ENCODE measurements at places on chromosomes 12 and 14. TPM values are rescaled to one million over a fixed set of nuclear protein-coding genes. Genes with fewer than 3 reads are reported as not detected.

Gene CELA1
- total RNA-seq: not detected

Gene CPSF6
- total RNA-seq: 54.3 TPM

Gene CPM
- 26.2 TPM for total RNA-seq

Gene FAM222A
- 3.1 TPM for total RNA-seq

Gene FAM90A1
- not detected for total RNA-seq

Gene CD69
- 4.6 TPM for total RNA-seq

Gene TC2N
- 30.9 TPM for total RNA-seq

Gene HOXC12
- not detected for total RNA-seq

Gene RPL10L
- total RNA-seq: not detected

Gene CCND2
- total RNA-seq: 268 TPM

Gene IRAK3
- 13.4 TPM for total RNA-seq

Gene RNASE3
- total RNA-seq: not detected

Gene GLIPR1L2
- 2.8 TPM for total RNA-seq

Gene PTMS
- 102 TPM for total RNA-seq

Gene PAX9
- 31.5 TPM for total RNA-seq

Gene GYS2
- total RNA-seq: not detected

Gene BHLHE41
- total RNA-seq: 8.2 TPM

Gene KCNH3
- 2.3 TPM for total RNA-seq

Gene KLRC2
- total RNA-seq: not detected

Gene RSRC2
- total RNA-seq: 77.9 TPM

Gene LYZ
- 32.8 TPM for total RNA-seq

Gene NPFF
- not detected for total RNA-seq

Gene WSCD2
- total RNA-seq: 5.5 TPM

Gene TAS2R20
- total RNA-seq: 8.2 TPM

Gene PMEL
- 2.1 TPM for total RNA-seq

Gene IFNG-AS1
- 3.3 TPM for total RNA-seq

Gene RNFT2
- total RNA-seq: 1.0 TPM

Gene KRT77
- 0.10 TPM for total RNA-seq

Gene TMEM63C
- 0.92 TPM for total RNA-seq

Gene PPP1R36
- total RNA-seq: 1.6 TPM

Gene GTF2A1
- total RNA-seq: 31.9 TPM

Gene KRAS
- 18.2 TPM for total RNA-seq

Gene PMCH
- total RNA-seq: not detected

Gene TMEM253
- not detected for total RNA-seq

Gene CCDC177
- 0.21 TPM for total RNA-seq

Gene LRTM2
- not detected for total RNA-seq

Gene KIF5A
- total RNA-seq: 0.82 TPM

Gene PRR4
- total RNA-seq: 19.3 TPM

Gene TMTC2
- total RNA-seq: 26.6 TPM

Gene GPR65
- 0.41 TPM for total RNA-seq

Gene RFX4
- 0.21 TPM for total RNA-seq

Gene NGB
- not detected for total RNA-seq

Gene NXPH4
- 1.3 TPM for total RNA-seq

Gene PFKM
- 624 TPM for total RNA-seq

Gene CNTN1
- 35.4 TPM for total RNA-seq

Gene ZNF891
- 3.6 TPM for total RNA-seq

Gene SLC24A4
- 1.0 TPM for total RNA-seq

Measured in tongue (tissue), 3 donors.